Colonic mucosa (tissue), 4 donors: ENCODE measurements at places on chromosomes 12 and 14.
A peak's percentile ranks its signal among the peaks of the same experiment; 100 is the strongest.

GRCh38 chr14:79862045-79862444, 349.3 kb downstream of the DIO2 start:
- no peak for DNase-seq

GRCh38 chr14:67515386-67516079, 17.6 kb upstream of the PLEKHH1 start:
- DNase-seq, result peak; percentile 40

DNA sequence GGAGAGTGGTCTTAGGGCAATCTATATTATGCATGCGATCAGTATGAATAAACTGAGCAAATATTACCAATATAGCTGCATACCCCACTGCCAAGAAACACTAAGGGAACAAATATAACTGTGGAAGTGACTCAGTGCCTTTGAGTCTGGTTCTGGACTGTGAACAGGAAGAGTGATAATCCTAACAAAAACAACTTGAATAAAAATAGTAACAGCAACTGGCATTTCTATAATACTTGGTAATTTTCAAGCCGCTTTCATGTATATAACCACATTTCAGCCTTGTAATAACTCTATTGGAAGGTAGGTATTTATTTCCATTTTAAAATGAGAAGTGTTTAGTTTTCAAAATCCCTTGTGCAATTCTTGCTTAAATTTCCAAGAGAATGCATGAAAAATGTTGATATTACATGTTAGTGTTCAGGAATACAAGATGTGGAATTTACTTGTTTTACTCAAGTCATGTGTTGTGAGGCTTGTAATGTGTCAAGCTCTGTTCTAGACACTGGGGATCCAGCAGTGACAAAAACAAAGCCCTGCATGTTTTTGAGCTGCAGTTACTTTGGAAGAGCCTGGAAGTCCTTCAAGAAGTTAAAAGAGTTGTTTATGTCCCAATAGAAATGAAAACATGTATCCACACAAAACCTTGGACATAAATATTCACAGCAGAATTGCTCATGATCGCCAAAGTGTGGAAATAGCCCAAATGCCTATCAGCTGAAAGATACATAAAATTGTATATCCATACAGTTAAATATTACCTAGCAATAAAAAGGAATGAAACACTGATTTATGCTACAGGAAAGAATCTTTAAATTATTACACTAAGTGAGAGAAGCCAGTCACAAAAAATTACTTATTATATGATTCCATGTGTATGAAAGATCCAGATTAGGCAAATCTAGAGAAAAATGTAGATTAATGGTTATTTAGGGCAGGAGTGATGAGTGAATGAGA, 338.1 kb upstream of the TMEM132C start:
- DNase-seq, result no peak

DNA sequence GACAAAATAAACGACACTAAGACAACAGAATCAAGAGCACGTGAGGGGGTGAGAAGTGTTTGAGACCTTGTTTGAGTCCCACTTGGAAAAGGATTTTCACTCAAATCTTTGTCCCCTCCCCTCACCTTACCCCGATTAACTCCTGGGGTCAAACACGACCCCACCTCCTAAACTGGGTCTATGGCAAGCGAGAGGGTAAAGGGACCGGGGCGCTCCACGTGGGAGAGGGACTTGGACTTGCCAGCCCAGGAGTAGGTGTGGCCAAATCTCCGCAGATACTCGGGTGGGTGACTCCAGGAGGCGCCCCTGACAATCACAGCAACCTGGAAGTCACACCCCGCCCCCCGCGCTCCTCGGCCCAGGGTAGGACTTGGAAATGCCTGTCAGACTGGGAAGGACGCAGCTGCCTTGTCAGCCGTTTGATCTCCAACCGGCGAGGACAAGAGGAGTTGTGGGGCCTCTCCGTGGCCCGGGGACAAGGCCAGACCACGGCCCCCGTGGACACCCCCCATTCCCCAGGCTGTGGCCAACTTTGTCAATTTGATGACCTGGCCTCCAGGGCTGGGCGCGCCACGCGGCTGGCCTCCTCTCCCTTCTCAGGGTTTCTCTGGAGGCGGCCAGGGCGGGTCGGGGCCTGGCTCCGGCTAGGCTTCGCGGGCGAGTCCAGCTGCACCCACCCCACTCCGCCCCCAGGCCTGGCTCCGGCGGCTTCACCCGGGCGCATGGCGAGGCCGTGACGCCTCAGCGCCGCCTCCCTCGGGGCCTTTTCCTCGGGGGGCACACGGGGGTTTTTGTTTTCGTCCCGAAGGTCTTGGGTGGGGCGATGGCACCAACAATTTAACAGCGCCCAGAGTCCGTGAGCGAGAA, 1.1 kb upstream of the BCL11B start:
- peak; percentile 87 for DNase-seq

DNA sequence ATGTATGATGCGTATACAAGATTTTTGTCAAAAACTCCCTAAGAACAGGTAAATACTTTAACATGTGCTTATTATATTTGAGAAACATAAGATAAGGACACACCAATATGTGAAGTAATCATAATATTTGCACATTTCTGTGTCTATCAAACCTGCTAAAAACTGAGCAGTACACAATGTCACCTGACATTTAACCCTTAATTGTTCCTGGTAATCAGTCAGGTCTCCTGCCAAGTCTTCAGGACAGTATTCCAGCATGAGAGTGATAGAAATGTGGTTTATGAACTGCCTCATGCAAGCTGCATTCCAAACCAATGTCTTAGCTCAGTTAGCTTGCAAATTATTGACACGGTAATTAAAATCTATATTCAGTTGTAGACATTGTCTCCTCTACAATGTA, 4.2 kb downstream of the SOX5 start:
- DNase-seq, result no peak

GRCh38 chr12:9615420-9616136, 7.9 kb upstream of the KLRB1 start:
- DNase-seq, result no peak

DNA sequence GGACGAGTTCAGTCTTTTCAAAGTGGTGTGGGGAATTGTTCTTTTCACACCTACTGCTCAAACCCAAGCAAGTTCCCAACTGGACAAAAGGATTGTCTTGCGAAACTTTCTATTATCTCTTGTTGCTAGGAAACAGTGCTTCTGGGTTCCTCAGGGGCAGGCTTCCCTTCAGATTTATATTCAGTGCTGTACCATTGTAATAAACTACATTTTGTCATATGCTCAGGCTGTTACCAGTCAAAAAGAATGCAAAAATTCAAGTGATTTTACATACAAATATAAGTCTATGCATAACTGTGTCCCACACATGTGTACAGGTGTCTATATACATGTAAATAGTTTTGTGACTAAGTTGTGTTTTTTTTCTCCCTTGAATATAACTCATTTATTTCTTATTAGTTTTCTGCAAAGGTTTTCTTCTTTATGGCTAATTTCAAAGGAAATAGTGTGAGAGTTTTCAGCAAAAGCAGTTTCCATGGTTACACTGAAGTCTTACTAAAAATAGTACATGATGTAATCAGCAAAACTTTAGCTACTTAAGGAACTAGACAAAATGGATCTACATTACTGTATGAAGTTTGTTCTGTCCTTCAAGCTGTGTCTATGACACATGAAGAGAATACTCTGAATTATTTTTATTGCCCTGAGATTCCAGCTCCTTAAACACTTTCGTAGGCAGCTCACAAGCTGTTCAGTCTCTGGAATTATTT, 430.2 kb upstream of the TMPO start:
- DNase-seq, result no peak

DNA sequence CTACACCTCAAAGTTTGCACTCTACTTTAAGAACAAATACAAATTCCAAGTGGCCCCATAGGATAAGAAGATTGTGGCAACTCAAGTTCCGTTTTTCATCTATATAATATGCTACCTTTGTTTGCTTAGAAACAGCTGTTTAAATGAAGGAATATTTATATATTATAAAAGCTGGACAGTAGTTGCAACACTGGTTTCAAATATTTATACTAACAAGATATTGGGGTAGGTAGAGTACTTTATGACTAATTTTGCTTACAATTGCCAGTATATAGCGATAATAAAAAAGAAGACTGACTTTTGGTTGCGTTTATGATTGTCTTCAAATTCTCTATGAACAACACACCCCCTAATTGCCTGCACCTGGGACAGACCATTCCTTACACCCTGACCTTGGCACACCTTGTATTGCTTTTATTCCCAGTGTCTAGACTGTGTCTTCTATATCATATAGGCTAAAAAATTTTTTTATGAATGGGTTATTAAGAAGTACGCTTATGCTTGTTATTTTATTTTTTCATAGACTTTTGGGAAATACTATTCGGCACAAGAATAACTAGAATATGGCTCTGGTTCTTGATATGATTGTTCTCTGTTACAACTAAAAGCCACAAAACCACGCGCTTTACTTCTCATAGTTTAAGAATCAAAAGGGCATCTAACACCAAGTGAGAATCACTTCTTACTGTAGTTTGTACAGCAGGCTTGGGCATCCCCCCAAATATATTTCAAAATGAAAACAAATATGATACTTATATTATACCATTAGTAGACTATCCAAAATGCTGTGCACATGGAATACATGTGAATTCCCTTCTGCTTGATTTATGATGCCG, 455.4 kb upstream of the DCN start:
- no peak for DNase-seq

DNA sequence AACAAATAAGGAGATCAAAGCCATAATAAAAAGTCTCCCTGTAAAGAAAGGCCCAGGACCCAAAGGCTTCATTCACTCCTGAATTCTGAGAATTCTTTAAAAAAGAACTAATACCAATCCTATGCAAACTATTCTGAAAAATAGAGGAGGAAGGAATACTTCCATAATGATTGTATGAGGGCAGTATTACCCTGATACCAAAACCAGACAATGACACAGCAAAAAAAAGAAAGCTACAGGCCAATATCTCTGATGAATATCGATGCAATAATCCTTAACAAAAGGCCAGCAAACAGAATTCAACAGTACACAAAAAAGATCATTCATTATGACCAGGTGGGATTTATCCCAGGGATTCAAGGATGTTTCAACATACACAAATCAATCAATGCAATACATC, 457.8 kb upstream of the FBXO33 start:
- DNase-seq, result no peak

DNA sequence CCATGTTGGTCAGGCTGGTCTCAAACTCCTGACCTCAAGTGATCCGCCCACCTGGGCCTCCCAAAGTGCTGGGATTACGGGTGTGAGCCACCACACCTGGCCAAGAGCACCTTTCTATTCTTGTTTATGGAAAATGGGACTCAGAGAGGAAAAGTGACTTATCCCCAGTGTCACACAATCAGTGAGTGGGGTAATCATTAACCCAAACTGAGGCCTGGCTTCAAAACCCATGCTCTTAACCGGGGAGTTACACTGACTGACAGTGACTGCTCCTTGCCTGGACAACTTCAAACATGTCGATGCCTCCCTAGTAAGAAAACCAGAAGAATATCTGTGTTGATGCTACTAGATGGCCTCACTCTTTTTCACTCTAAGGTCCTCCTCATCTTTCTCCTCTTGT, 7.3 kb downstream of the CLEC7A start:
- DNase-seq, result no peak

GRCh38 chr12:75862692-75863471, 168.7 kb downstream of the PHLDA1 start:
- DNase-seq, result no peak

- no peak for DNase-seq
These were observed 146.3 kb upstream of the RMST start for GRCh38 chr12:97316321-97316720.

- no peak for DNase-seq
These were observed 2.4 kb downstream of the CABP1 start for GRCh38 chr12:120642826-120643225.

DNA sequence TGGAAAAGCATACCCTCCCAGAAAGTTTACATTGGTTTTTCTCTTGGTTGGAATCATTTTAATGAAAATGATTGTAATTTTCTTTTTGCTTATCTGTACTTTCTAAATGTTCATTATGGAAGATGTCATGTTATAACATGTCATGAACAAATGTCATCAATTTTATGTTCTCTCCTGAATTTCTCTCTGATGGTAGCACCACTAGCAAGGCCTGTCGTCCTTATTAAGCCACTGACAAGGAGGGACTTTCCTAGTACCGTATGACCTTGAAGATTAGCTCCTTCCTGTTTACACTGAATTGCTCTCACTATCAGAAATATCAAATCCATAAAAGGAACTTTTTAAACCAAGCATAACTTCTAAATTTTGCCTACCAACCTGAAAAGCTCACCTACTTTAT, 99.0 kb downstream of the ESR2 start:
- no peak for DNase-seq

DNA sequence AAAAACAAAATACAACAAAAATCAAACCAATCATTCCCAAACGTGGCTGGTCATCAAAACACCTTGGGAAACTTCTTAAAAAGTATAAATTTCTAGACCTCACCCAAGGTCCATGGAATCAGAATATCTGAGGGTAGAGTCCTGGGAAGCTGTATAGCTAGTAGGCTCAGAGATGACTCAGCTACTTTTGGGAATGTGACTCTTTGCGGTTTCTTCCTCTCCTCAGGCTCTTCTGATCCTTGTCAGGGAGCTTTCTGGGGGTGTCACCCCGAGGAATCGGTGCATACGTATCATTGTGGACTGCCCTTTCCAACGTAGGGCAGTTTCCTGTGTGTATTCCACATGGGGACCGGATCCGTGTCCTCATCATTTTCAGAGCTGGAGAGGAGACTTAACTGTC, 14.8 kb downstream of the JDP2 start:
- DNase-seq, result no peak
